ENCODE measurements at places on chromosomes 3 and 15.

GRCh38 chr3:5026046-5026362 is 46.8 kb downstream of the BHLHE40 start:
- no peak for DNase-seq

GRCh38 chr15:64774037-64774628 is 1.3 kb downstream of the RBPMS2 start:
- DNase-seq: no peak

DNA sequence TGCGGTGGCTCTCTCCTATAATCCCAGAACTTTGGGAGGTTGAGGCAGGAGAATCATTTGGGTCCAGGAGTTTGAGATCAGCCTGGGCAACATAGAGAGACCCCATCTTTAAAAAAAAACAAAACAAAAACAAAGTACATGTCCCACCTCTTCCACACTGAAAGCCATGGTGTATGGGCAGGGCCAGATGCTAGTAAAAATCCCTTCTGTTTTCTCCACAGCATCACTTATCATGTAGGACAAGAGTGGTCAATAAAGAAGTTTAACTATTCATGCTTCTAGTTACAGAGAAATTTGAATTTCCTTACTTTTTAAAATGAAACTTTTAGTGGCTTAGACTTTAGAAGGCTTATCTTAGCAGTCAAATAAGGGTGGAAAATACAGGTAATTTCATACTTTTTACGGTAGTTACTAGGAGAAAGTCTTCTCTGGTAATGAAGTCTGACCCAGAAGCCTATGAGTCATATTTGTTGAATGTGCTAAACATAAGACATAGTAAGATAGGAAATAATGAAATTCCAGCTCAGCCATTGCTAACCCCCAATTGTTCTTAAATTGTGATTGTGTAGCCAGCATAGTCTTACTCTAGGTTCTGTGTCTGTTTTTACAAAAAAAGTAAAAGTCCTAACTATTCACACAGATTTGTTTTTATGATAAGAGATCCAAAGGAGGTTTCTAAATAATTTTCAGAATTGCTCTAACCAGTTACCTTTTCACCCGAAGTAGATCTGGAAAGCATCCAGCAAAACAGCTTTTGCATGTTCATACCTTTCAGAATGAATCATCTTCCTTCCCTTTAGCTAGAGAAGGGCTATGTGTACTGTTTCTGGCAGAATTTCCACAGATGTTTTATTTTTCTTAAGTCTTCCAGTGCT is 16.4 kb upstream of the ZNF609 start:
- DNase-seq: no peak

GRCh38 chr15:64274341-64274950 is 81.5 kb downstream of the CSNK1G1 start:
- no peak for DNase-seq

- DNase-seq: no peak
Measured at GRCh38 chr3:53357458-53357857, 10.1 kb upstream of the DCP1A start.

DNA sequence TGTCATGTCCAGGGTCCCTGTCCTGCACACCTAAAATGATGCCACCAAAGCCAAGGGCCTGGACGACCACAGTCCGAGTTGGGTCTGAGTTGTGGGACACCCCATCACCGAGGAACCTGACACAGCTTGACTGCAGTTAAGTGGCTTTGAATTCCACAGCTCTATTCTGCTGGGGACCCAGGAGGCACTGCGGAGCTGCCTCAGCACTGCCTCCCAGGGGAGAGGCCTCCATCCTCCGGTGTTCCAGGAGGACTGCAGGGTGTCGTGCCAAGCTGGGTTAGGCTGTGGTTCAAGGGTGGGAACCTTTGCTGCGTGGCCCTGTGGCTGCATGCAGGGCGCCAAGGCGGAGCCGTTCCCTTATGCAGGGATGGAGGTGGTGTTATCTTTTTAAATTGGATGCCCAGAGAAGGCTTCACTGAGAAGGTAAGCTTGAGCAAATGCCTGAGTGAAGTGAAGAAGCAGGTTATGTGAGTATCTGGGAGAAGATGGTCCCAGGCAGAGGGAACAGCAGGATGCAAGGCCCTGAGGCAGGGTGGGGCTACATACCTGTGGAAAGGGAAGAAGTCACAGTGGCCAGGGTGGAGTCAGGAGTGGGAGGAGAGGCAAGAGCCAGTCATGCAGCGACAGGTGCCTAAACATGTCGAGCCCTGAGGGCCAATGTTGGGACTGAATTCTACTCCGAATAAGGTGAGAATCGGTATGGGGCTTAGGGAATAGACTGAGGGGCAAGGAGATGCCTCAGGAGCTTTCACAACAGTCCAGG is 144.8 kb downstream of the TPRA1 start:
- DNase-seq: no peak

DNA sequence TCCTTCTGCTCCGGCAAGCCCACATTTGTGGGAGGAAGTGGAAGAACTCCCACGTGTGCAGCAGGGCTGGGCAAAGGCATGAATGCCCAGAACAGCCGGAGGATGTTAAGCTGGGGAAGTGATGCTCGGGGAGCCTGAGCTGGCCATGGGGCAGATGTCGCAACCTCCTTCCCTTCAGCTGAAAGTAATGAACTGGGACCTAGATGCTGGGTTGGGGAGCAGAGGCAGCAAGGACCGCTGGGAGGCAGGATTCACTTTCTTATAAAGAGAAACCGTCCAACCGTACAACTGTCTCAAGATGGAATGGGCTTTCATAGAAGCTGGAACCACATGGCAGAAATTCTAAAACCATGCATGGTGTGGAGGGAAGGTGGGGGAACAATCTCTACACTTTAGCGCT is 290.9 kb downstream of the OCA2 start:
- no peak for DNase-seq

DNA sequence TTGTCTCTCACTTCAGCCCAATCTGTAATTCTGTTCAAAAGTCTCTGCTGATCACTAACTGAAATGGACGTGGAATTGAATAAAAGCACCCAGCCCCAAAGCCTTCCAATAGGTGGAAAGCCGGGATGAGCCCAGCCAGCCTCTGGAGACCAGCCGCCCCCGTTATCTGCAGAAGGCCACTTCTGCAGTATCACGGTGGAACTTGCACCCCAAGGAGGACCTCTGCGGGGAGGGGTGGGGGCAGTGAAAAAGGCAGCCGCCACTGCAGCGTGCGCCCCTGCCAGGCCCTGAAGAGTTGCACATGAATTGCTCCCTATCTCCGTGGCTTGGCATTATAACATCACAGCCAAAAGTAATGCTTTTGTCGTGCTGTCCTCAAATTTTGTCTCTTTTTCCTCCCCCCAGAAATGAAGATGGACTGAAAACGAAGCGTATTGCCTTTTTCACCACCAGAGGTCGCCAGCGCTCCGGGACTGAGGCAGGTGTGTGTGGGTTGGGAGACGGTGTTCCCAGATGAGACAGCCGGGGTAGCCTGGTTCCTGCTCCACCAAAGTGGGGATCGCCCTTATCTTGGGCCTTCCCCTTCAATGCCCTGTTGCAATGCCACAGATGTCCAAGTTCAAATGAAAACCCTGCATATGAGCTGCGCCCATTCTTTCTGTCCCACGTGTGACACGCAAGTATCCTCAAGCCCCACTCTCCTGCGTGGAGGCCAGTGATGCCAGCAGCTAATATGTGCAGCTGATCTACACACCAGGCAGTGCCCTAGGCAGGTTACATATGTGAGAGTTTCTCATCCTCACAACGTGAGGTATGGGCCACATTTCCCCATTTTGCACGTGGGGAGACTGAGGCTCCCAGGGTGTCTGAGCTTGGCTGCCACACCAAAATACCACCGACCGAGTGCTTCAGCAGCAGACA is 96.0 kb downstream of the LRRK1 start:
- no peak for DNase-seq

DNA sequence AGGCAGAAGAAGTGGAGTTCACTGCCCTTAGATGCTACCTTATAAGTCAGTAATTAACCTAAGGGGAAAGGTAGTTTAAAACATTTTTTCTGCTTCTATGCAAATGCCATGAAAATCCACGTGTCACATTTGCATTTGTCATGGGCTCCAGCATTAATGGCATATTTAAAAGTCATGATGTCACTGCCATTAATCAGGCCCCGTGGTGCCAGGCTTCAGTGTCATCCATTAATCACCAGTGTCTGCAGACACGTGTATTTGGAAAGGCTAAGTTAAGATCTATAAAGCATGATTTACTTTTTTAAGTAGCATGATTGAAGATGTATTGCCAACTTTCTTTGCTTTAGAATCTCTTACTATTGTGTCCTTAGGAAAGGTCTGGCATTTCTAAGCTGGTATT is 857.8 kb downstream of the TUSC7 start:
- no peak for DNase-seq

DNA sequence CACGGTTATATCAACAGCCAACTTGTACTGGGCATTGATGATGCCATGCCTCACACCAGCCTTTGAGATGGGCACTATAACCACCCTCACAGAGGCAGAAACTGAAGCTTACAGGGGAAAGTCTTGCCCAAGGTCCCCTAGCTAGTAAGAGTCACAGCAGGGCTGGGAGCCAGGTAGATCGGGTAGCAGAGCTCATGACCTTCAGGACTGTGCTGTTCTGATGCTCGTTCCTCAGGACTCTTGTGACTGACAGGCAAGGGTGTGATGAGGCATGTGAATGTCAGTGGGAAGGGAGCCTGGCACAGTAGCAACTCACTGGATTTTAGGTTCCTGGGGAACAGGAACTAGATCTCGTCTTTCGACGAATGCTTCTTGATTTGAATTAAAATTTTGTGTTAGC is 65.7 kb downstream of the RLBP1 start:
- no peak for DNase-seq

DNA sequence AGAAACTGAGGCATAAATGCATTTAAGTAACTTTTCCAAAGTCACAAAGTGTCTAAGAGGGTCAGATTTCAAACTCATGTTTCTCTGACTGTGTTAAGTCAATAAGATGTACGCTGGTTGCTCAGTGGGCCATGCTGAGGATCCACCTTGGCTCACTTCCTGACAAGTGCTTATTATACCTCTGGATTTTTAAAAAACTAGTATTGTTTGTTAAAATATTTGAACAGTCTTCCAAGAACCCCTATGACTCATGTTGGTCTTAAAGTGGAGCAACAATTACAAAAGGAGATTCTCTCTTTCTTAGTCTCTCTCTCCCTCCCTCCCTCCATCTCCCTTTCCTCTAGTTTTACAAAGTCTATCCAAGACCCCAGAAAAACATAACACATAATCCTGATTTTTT is 1050.2 kb downstream of the AGBL1 start:
- no peak for DNase-seq

DNA sequence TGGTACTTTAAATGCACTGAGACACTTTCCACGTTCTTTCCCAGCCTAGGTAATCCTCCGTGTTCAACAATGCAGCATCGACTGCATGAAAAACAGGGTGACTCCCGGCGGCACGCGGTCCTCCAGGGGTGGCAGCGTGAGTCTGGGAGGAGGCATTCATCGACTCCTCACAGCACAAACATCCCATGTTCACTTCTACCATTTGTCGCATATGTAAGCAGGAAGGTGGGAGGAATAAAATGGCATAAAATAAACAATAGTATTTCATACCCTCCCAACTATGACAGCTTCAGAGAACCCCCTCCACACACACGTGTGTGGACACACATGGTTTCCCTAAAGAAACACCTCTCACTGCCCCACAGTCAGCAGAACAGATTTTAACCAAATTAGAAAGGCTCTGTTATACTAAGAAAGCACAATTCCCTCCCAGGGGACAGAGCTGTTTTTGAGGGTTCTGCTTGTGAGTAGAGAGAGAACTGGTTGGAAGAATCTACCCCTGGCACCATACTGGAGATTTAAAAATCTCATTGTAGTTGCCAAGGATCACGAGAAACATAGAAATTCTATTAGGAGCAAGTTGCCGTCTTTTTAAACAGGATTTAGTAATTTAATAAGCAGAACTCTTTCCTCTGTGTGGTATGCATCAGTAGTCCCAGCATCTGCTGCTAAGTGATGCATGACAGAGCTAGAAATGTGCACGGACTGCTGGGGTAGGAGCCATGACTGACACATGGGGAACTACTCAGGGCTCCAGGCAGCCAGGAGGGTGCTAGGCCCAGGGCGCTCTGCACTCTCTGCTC is 6.0 kb downstream of the FAM43A start:
- DNase-seq: no peak

GRCh38 chr15:78909791-78910228 is 35.0 kb downstream of the CTSH start:
- DNase-seq: no peak

GRCh38 chr3:188217011-188217463 is 63.1 kb downstream of the LPP start:
- no peak for DNase-seq

- DNase-seq: no peak
Measured at GRCh38 chr15:51342227-51342999, 958 bp downstream of the GLDN start.
